ENCODE measurements at places on chromosomes 2 and 18. TPM values are rescaled to one million over a fixed set of nuclear protein-coding genes. Genes with fewer than 3 reads are reported as not detected.

CHRNG gene
- not detected for total RNA-seq

DNA sequence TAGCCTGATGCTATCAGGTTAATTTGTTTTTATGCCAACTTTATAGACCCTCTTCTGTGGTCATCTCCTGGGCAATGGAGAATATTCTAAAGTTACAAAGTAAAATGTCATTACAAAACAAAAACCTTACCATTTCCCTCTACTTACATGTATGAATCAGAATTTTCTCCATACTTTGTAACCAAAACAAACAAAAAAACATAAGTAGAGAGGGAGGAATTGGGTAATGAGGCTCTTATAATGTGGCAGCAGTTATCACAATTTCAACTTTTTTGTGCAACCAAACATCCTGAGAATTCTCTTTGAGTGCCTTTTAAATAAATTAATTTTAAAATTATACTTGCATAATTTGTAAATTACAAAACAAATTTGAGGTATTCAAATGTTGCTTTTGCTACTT is 332.8 kb downstream of the TXNL1 start:
- DNase-seq: no peak

- no peak for DNase-seq
Measured at GRCh38 chr2:38200598-38200997, 124.6 kb upstream of the CYP1B1 start.

DNA sequence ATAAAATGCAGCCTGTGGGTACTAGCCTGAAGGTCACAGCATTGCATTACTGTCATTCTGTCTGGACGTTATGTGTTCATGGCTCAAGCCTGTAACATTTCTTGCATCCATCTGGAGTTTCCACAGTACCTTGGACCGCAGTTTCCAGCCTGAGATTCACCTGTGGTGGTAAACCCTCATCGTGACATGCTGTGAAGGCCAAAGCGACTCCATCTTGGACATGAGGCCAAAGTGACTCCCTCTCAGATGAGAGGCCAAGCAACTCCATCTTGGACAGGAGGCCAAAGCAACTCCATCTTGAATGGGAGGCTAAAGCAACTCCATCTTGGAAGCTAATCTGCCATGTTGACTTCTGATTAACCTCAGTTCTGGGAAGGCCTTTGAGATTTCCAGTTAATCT is 257.7 kb upstream of the MYT1L start:
- no peak for DNase-seq

DNA sequence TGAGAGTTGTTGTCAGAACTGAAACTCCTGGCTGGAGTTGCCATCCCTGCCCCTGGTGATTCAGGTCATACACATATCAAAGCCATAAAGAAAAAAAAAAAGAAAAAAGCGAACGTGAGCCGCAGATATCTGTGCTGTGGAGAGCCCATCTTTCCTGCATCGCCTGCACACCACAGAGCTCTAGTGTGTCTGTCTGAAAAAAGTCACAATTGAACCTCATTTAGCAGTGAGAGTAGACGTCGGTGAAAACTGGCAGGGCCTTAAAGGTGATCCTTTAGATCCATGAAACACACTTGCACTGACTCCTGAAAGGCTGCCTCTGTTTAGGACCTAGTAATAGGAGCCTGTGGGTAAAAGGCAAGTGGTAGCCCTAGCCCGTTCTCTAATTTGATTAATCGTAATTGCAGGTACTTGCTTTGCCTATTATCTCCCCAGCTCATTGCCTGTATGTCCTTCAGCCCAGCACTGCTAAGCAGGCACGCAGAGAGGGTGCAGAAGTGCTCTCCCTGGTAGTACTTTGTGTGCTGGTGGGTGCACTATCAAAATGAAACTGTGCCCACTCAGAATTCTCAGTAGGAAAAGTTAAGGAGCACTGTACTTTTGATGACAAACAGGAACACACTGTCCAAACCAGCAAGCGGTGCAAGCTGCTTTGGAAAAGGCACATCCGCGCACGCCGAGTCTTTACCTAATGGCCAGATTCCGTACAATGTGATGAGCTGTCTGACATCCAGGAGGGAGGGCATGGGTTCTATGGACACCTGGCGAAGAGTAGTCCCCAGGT is 103.5 kb upstream of the ASB18 start:
- DNase-seq: no peak

DNA sequence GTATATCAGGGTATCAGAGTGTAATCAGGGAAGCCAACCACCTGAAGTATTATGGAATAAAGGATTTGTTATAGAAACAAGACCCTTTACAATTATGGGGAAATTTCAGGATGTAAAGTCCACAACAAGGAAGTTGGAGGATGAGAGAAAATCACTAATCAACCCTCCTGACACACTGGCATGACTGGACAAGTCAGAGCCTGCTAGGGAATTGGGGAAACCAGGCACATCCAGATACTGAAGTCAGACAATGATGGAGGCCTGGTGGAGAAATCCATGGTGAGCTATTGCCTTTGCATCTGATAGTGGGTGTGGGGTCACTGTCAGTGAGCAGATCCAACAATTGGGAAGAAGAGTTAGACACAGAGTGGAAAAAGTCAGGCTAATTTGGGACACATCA is 158.8 kb upstream of the FBXO11 start:
- no peak for DNase-seq

DNA sequence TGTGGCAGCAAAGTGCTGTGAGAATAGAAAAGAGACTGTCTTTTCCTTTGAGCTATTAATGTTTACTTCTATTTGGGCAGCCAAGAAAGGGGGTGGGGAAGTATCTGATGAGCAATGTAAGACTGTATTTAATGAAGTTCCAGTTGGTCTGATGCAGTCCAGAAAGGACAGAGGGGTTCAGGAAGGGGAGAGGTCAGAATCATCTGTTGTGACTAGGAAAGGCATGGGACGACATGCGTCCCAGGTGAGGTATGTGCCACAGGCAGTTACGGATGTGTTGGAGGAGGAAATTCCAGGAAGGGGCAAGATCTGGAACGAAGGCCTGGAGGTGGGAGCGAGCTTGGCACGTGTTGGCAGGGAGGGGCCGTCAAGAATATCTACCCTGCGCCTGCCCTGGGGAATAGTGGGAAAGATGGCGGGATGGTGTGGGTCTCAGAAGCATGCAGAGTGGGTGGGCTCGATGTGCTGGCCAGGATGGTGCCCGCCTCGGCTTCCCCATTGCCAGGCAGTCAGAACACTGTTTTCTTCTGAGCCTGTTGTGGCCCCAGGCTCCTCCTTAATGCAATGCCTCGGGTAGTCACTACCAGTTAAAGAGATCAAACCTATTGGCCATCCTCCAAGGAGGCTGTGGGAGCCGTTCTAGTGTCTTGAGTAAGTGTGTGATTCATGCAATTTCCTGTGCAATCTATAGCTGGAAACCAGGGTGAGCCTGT is 57.8 kb upstream of the TXNDC2 start:
- DNase-seq: peak; percentile 72
